Left hindlimb (tissue), 1 donor: ENCODE measurements at places on chromosomes 5 and 9.

GRCh38 chr9:124929464-124929863, 11.4 kb downstream of the GOLGA1 start:
- no peak for DNase-seq

- DNase-seq = no peak
Measured at GRCh38 chr5:15353086-15353645, 146.8 kb upstream of the FBXL7 start.

DNA sequence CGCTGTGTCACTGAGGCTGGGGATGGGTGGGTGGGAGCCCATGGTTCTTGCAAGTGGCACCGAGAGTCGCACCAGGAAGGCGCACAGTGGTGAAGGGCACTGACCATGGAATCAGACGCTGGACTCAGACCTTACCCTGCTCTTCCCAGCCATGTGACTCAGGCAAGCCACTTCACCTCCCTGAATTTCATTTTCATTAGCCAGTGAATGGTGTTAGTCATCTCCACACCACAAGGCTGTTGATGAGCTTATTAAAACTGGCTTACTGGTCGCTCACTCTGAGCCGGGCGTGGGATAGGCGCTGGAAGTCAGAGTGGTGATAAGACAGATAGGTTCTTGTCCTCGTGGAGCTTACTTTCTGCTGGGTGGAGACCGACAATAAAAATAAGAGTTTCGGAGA, 25.1 kb downstream of the FGF18 start:
- no peak for DNase-seq

DNA sequence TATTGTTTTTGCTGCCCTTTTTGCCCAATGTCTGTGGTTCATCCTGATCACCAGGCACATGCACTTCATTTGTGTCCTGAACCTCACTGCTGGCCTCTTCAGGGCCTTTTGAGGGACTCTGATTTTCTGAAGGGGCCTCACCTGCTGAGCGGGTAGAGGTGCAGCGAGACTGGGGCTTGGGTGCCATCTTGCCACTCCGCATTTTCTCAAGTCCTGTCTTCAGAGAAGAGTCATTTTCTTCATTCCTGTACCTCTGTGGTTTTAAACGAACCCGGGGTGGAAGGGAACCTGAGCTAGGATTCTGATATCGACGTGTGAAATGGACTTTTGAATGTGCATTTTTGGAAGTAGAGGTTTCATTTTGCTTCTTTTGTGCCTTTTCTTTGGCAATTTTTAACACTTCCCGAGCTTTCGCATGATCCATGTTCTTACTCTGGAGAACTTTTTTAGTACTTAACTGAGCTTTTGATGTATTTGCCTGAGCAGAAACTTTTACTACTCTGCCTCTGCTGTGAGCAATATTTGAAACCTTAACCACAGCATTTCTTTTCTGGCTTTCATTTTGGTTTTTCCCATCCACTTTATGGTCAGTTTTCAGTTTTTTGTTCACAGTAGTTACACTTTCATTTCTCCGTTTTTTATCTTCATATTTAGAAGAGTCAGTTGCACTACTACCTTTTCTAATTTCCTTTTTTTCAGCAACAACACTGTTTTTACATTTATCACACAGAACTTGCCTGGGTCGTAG, 26.1 kb downstream of the PWWP2A start:
- DNase-seq = no peak

DNA sequence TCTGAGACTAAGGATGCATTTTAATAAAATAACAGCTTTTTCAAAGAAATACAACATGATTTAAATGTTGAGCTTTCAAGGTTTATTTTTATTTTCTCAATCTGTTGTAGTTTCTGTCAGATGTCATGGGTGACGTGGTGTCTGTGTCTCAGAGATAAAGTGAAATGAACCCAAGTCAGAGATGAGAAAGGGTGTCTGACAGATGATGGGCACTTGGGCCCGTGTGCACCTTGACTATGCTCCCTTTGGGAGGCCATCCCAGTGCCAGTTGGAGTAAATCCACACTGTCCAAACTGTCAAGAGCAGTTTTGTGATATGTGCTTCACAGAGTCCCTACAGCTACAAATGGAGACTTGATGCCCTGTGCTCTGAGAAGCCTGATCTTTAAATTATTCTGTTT, 536.9 kb upstream of the FAM174A start:
- no peak for DNase-seq

DNA sequence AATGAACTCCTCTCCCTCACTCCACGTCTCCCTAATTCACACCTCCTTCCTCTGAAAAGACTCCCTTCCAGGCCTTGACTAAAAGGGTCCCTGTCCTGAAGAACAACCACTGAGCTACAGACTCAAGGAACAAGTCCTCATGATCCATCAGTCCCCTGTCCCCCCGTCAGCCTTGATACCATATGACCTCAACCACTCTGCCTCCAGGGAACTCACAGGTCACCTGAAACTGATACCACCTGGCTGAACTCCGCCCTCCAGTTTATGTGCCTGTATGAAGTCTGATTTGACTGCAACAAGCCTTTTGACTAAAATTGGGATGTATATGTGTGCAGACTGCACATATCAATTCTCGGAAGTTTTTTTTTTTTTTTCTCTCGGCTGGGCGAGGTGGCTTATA, 88.7 kb downstream of the UGCG start:
- DNase-seq = no peak

DNA sequence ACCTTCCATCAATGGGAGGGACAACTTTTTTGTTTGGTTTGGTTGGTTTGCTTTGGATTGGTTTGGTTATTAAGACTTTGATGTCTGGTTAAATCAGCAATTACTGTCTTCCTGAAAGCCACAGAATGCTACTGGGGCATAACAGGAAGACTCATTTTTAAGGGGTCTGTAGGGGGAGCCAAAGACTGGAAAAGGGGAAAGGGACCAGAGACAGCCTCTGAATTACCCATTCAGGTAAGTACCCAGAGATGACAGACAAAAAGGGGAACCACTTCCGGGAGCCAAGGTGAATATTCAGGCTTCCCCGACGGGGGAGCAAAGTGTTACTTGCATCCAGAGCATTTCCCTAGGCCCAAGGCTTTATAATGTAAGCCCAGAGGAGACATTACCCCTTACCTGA, 4.6 kb upstream of the FEM1C start:
- DNase-seq = no peak

GRCh38 chr5:135451581-135452320, 400 bp downstream of the TIFAB start:
- DNase-seq = no peak

DNA sequence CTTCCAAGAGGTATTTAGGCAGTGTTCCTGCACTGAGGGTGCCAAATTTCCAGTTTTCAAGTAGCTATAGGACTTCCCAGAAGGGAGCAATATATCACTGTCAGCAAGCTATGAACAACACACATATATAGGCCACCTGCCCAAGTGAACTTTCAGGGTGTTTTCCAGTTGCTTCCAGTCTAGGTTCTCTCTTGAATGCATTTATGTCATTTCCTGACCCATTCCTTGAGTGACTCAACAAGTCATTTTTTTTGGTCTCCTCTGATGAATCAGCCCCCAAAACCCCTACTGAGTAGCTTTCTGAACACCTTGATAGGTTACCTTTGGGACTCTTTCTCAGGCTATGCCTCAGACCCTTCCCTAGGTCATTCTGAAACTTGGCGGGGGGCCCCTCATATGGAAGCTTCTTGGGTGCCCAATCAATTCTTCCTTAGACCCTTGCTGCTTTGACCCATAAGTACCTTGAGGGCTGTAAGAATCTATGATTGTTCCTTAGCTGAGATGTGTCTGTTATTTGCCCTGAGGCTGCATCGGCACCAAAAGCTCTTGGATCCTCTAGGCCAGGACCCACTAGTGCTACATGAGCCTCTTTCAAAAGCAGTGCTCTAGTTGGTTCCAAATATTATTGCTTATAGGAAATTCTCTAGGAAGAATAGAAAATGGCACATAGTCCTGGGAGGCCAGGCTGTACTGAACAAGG, 12.4 kb downstream of the DNAJB5 start:
- no peak for DNase-seq
